Foreskin keratinocyte (primary cell): ENCODE measurements at places on chromosomes 2 and 18. TPM values are rescaled to one million over a fixed set of nuclear protein-coding genes. Genes with fewer than 3 reads are reported as not detected.

DNA sequence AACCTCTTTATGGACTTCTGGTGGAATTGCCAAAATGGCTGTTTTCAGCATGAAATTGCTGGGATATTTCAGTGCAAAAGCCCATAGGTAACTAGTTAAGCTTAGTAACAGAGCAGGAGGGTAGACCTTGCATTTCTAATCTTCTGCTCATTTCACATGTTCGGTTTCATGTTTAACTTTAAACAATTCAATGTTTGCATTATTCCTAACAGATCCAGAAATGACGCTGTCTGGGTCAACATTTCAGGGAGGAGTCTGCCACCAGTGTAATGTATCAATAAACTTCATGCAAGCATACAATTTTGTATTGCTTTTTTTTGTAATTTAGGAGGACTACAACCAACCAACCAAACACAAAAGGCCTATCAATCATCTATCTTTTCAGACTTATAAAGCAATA is 22.4 kb downstream of the CABYR start:
- no peak for DNase-seq

Gene TUBA4A
- polyA plus RNA-seq = 451 and 562 TPM in 2 replicates

- DNase-seq = no peak
Observed at GRCh38 chr2:68762665-68763064, 28.1 kb downstream of the ARHGAP25 start.

Gene DYTN
- not detected in 2 replicates for polyA plus RNA-seq

DNA sequence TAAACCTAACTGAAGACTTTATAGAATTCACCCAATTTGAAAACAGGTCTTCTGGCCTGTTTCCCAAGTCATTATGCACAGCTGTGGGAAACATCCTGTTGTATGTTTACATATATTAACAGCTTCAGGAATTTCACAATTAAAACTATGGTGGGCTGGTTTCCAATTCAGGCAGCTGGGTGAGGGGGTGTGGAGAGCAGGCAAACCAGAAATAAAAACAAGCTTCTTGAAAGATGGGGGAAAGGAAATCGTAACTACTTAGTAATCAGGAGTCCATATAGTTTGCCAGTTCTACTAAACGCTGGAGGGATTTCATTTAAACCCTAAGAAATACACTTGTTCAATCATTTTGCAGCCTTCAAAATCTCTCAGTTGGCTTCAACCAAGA is 22.8 kb downstream of the ATP8B1 start:
- no peak for DNase-seq

GRCh38 chr18:38076346-38077070 is 510.9 kb upstream of the CELF4 start:
- DNase-seq = no peak

DNA sequence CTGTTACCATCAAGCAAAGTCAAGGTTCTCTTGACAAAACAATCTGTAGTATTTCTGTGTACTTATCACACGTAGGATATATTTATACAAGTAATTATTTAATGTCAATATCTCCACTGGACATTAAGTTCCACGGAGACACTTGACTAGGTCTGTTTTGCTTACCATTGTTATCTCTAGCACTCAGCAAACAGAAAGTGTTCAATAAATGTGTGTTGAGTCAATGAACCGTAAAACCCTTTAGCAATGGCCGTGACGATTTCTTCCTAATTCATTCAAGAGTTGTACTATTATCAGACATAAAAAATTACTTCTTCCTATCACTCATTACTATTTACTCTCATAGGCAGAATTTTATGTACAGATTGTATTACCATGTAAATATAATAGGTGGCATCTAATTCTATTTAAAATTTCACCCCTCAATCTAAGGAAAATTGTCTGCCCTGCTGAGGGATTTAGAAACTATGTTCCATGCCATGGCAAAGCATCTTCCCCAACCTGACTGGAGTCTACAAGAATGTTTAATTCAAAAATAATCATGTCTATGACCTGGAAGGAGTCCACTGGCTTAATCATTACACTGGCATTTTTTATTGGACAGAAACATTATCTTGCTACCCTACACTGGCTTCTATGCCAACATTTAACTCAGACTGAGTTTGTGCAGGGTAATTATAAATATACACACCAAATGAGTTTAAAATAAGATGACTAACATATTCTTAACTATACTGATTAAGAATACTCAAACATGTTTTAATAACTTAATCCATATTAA is 301.9 kb downstream of the ZEB2 start:
- DNase-seq = no peak

- no peak for DNase-seq
Observed at GRCh38 chr2:84201158-84201557, 257.9 kb downstream of the SUCLG1 start.

Gene G6PC2
- polyA plus RNA-seq = not detected in 2 replicates
